ENCODE measurements at places on chromosomes 1 and 21.

GRCh38 chr1:7585216-7585907 lies 185.7 kb upstream of the VAMP3 start:
- DNase-seq: no peak

DNA sequence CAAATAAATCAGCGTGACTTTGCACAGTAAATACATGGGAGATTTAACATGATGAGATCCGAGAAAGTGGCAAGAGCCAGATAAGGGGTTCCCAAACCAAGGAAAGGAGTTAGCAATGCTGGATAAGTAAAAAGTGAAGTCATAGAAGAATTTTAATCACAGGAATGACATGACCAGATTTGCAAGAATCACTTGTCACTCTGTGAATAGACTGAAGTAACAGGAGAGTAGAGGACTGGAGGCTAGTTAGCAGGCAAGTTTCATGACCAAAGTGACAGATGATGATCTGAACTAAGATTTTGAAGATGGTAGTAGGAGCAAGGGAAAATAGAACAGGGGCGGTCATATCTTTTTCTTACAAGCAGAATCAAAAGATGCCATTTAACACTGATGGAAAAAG lies 8.4 kb downstream of the CFH start:
- DNase-seq: no peak

DNA sequence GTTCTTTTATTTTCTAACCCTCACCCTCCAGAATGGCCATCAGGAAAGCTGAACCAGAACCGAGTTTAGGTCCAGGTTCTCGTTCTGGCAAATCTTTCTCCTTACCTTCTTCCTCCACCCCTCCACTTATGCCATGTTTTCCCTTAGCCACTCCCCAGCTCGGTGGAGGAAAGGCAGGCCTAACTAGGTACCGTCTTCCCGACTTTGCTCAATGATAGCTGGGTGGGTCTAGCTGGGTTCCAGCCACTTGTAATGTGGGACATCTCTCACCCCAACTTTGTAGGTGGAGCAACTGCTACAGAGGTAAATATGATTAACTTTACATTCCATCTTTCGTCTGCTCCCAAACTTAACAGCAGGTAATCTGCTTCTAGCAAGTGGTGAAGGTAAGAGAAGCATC lies 646 bp downstream of the BNIPL start:
- DNase-seq: no peak

- no peak for DNase-seq
Measured at GRCh38 chr1:91846007-91846638, 39.8 kb downstream of the TGFBR3 start.

GRCh38 chr1:11286735-11287410 lies 13.9 kb downstream of the UBIAD1 start:
- no peak for DNase-seq

DNA sequence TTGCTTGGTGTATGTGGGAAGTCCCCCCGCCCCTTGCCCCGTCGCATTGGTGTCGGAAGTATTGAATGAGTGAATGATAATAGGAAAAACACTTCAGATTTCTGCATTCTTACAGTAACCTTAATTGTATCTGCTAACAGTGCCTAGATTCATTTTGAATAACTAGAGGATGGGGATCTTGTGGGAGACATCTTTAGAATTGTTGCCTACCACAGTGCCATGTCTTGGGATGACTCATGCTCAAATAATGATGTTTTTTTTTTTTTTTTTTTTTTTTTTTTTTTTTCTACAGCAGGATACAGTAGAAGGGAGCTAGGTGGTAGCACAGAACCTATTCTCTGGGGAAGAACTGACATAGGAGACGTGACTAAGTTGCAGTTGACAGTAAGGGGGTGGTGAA lies 237.9 kb downstream of the USP25 start:
- no peak for DNase-seq

DNA sequence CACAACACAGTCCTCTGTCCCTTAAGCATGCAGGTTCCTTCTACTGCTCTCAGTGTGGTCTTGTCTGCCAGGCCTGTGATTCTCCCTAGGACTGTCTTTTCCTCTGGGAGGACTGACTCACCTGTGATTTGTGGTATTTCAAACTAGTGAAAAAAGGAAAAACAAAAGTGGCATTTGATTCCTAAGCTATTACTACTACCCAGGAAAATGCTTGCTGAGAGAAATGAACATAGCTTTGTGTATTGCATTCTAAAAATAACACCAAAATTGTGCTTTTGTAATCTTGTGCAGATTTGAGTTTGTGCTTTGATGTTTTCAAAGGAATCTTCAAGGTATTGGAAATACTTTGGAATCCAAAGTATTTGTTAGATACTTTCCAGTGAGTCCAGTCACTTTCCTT lies 57.0 kb downstream of the GPR161 start:
- no peak for DNase-seq

DNA sequence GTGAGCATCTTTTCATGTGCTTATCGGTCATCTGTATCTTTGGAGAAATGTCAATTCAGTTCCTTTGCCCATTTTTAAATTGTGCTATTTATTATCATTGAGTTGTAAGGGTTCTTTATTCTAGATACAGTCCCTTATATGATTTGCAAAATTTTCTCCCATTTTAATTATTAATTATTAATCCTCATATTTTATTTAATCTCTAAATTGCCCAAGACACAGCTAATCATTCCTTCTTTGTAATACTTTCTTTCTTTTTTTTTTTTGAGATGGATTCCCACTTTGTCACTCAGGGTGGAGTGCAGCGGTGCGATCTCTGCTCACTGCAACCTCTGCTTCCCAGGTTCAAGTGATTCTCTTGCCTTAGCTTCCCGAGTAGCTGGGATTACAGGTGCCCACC lies 13.1 kb upstream of the TENT5B start:
- DNase-seq: no peak

DNA sequence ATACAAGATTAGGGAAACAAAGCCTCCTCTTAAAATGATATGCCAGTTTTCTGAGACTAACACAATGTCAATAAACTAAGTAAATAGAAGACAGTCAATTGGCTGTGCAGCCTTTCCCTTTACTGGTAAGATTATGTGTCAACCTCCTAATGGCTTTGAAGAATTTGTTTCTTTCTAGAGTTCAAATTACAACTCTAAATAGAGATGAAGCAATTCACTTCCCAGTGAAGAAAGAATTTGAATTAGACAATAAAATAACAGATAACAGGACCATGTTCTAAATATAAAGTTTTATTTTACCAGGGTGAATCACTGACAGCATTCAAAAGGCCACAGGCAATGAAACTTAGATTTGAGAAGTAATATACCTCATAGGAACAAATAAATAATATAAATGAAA lies 680.3 kb downstream of the PLA2G4A start:
- no peak for DNase-seq

DNA sequence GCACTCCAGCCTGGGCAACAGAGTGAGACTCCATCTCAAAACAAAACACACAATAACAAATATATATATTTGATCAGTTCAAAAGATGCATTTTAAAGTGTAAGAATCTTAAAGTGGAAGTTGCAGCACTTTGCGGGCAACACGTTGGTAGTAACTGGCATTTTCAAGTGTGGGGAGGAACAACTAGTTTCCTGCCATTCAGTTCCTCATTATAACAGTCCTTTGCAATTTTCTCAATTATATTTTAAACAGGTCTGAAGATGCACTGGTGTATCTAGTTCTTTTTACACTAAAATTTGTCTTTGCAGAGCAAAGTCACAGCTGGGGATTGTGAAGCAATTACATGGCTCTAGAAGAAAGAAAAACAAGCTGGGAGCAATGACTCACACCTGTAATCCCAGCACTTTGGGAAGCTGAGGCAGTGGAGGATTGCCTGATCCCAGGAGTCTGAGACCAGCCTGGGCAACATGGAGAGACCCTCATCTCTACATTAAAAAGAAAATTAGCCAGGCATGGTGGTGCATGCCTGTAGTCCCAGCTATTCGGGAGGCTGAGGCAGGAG lies 25.3 kb downstream of the RRAGC start:
- DNase-seq: no peak

GRCh38 chr1:109373126-109373525 lies 24.6 kb downstream of the SORT1 start:
- DNase-seq: no peak

- DNase-seq: no peak
Measured at GRCh38 chr1:231959225-231959884, 332.8 kb downstream of the DISC1 start.
